ENCODE measurements at places on chromosomes 4 and X.

GRCh38 chr4:3285558-3286334, 7.1 kb upstream of the RGS12 start:
- DNase-seq: no peak

DNA sequence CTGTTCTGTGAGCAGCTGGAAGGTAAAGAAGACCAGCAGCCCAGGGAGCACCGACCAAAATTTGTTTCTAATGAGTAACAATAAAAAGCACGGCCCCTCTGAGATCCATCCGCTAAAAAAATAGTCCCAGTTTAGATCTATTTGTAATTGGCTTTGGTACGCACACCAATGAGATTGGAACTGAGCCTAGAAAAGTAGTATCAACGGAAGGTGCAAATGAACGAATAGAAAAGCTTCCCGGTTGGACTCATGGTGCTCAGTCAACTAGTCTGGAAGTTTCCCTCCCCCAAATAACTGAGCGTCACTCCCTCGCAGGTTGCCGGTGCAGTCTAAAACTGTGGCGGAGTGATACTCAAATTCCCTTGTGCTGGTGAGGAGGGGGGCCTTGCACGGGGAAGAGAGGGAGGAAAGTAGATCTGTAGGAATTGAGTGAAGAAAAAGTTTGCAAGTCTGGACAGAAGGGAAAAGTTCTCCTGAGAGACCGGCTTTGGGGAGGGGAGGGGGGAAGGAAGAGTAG, at the start of gene COL4A5:
TSS of gene COL4A5 (plus strand) at position 413 of the 517 bp plus-strand sequence. CDS start 288 bp downstream, outside the sequence.
- DNase-seq: no peak

GRCh38 chr4:139710073-139710472, 44.5 kb downstream of the MGST2 start:
- DNase-seq: no peak

- no peak for DNase-seq
These were observed 3.7 kb downstream of the ZFP92 start for GRCh38 chrX:153414856-153415510.

DNA sequence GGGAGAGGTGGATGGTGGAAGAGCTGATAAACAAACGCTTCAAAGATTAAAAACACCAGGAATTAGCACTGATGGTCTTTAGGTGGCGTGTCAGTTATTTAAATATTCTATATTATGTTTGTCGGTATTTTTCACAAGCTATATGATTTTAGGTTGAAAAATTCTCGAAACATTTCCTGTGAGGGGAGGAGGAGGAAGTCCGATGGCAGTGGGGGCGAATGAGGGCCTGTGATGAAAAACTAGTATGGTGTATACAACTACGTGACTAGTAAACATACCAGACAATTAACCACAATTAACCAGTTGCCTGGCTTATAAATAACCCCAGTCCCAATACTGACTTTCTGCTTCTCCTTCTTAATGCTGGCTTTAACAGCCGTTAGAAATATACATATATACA, 595 bp upstream of the NAP1L2 start:
- no peak for DNase-seq

GRCh38 chrX:14476205-14476604, 53.1 kb upstream of the GLRA2 start:
- no peak for DNase-seq

DNA sequence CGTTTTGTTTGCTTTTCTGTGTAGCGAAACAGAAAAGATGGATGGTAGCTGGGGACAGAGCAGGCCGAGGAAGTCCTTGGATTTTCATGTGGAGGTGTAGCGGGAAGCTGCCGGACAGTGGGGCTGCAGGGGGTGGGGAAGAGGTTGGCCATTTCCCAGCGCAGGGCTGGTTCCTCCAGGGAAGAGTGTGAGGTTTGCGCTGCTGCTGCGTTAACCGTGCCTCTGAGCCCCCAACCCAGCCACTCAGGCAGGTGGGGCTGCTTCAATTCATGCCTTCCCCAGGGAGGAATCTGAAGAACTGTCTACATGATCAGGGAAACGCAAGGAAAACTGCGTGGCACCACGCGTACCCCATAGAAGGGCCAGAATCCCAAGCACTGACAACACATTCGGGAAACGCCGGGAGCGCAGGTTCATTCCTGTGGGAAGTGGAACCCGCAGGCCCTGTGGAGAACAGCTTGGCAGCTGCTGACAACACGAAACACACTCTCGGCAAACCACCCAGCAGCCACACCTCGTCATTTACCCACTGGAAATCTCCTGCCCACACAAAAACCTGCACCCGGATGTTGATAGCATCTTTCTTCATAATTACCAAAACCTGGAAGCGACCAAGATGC, 57.7 kb downstream of the PCGF3 start:
- no peak for DNase-seq

DNA sequence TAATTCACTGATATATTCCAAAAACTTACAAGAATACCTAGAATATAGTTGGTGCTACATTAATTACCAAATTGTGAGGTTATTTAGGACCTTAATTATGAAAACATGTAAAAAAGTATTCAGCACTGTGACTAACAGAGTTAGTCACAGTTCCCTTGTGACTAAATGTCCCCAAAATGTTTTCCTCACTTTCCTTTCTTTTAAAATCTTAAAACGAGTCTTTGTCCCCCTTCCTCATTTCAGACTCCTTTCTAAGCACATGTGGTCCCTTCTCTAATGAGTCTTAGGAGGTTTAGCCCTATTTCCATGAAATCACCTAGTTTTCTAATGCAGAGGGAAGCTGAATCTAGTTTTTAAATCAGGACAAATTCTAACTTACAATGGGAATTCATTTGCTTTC, 175.0 kb downstream of the PPP3CA start:
- DNase-seq: no peak

GRCh38 chr4:124067046-124067445, 645.5 kb downstream of the ANKRD50 start:
- DNase-seq: no peak

- no peak for DNase-seq
These were observed 314.7 kb downstream of the LDB2 start for GRCh38 chr4:16583764-16584163.

DNA sequence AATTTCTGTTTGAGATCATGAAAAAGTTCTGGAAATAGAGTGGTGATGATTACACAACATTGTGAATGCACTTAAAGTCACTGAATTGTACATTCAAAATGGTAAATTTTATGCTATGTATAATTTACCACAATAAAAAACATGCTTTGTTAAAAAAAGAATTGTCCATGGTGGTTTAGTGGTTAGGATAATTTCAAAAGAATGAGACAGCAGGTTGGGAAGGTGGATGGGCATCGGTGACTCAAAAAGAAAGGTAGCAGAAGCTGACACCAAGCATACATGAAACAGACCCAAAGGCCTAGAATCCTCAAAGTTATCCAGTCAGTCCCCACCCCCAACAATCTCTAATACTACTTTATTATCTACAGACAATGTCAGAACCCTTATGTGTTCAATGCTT, 91.1 kb downstream of the MSN start:
- DNase-seq: no peak

GRCh38 chrX:50158593-50158992, 42.2 kb downstream of the AKAP4 start:
- DNase-seq: no peak

DNA sequence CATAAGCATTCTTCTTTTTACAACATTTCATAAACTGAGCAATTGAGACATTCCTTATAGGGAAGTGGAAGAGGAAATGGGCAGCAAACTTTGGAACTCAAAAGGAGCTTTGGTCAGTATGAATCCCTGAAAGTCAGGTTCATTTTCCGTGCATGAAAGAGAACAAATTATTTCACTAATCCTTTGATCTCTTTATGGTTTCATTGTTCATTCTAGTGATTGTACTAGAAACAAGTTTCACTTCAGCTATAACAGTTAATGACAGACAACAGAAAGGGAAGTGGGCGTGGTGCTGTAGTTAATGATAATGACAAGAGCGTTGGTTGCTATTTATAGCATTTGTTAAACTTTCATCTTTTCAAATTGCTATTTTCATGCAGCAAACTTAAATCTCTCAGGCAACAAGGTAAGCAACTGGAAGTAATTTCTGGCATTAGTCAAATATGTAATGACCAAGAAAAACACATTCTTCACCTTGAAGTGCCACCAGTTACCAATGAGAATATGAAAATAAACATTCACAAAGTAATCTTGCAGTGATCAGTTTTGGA, 98.4 kb downstream of the AREG start:
- no peak for DNase-seq

DNA sequence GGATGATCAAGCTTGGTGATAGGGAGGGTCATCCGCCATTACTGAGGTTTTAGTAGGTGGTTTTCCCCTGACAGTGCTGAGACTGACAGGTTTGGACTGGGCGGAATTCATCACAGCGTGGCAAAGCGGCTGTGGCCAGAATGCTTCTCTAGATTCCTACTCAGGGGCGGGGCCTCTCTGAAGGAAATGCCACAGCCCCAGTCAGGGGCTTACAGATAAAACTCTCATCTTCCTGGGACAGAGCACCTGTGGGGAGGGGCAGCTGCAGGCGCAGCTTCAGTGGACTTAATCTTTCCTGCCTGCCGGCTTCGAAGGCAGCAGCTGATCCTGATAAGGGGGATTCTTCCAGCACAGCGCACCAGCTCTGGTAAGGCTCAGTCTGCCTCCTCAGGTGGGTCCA, 316.7 kb downstream of the RPA4 start:
- DNase-seq: no peak

DNA sequence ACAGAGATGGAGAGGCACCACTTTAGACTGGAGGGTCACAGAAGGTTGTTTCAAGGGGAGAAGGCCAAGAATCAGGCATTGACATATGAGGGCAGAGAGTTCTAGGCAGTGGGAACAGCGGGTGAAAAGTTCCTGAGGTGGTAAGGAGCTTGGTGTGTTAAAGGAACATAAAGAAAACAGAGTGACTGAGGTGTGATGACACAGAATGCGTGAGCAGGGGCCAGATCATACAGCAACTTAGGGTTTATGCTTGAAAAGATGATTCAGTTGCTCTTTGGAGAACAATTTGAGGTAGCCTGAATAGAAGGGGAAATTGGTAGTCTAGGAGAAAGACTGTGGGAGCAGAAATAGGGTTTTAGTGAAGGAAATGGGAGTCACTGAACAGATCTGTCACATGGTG, 179.2 kb downstream of the AMELX start:
- DNase-seq: no peak

DNA sequence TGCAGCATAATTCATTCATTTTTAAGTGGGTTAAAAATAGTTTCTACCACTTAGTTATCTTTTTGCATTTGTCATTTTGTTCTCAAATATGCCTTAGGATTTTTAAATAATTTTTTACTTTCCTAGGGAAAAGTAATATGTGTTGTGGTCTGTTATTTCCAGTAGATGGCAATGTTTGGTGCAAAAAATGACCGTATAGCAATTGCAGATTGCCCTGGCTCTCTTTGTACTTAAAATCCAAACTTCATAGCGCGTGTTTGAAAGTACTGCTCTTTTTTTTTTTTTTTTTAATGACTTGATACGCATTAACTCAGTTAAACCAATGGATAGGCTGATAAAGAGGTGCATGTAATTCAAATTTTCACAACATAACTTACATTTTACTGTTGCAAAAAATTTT, 74.4 kb upstream of the RBMX start:
- DNase-seq: no peak

- no peak for DNase-seq
These were observed 71.1 kb downstream of the CLOCK start for GRCh38 chr4:55475394-55476243.

DNA sequence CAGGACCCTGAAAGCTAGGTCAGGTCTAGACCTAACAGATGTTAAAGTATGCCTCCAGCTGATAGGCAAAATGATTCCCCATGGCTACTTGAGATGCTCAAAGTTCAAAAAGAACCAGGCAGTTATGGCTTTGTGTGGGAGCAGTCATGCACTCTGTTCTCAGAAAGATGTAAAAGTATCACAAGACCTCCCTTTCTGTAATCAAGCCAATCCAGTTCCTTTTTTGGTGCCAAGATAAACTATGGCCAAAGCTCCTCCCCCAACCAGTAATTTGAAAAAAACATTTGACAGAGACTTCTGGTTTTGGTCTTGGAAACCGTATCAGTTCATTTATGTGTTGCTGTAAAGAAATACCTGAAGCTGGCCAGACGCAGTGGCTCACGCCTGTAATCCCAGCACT, 340.9 kb downstream of the CHIC1 start:
- DNase-seq: no peak

GRCh38 chr4:72938516-72938915, 131.0 kb downstream of the COX18 start:
- DNase-seq: no peak

GRCh38 chrX:106613277-106613676, 1.5 kb downstream of the RADX start:
- no peak for DNase-seq

DNA sequence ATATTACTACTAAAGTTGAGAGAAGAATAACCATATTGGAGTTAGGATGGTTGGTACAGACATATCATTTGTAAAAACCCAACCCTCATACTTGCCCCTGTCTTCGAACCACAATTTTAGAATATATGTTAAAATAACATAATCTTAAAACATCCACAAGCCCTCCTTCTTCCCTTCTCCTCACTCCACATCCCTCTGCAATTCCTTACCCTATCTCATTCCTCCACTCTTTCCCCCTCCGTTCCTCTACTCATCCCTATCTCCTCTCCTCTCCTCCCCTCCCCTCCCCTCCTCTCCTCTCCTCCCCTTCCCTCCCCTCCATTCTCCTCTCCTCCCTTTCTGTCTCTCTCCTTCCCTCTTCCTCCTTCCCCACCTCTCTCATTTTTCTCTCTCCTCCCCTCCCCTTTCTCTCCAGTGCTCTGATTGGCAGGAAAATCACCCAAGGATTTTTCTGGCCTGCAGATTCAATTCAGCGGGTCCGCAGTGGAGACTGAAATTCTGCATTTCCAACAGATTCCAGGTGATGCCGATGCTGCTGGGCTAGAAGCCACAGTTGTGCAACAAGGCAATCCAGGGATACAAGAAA, 17.4 kb upstream of the ODAM start:
- DNase-seq: no peak

DNA sequence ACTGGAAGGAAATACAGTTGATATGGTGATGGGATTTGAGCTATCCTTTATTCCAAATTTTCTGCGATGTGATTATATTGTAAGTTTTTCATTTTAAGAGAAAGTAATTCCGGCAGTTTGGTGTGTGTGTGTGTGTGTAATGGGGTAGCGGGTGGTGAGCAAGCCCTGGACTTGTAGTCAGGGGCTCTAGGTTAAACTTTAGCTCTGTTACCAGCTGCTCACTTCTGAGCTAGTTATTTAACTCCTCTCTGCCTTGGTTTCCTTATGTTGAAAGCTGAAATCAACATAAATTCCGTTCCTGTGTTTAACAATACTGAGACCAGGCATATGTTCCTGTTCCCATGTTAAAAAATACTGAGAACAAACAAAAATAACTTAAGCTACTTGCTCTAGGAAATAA, 174.1 kb upstream of the CASK start:
- no peak for DNase-seq

DNA sequence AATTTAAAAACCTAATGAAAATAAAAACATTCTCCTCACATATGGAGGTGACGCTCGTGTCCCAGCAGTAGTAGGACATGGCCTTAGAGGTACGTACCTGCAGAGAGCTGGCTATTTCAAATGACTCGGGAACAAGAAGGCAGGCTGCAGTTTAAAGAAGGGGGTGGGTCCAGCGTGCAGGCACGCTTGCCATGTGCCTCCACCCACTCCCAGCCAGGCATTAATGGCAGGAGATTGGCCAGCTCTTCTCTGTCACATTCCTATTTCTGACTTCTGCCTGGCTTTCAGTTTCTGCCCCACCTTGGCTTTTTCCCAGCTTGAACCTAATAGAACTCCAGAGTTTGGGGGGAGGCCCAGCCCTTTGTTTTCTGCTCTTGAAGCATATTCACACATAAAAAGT, 17.2 kb downstream of the PDHA1 start:
- DNase-seq: no peak

GRCh38 chr4:186104114-186104889, at the start of gene FAM149A:
Gene FAM149A (plus strand): TSS chr4:186104704.
- DNase-seq: peak; percentile 56

- no peak for DNase-seq
These were observed 315.4 kb downstream of the ANTXR2 start for GRCh38 chr4:79757600-79757999.
